ENCODE measurements at places on chromosomes 3 and 15. TPM values are rescaled to one million over a fixed set of nuclear protein-coding genes. Genes with fewer than 3 reads are reported as not detected.

Gene PPP1R14D
- total RNA-seq: not detected

Gene SLC9A9
- 0.84 TPM for total RNA-seq

Gene CPNE4
- not detected for total RNA-seq

Gene GOLGA6L6
- total RNA-seq: not detected

DNA sequence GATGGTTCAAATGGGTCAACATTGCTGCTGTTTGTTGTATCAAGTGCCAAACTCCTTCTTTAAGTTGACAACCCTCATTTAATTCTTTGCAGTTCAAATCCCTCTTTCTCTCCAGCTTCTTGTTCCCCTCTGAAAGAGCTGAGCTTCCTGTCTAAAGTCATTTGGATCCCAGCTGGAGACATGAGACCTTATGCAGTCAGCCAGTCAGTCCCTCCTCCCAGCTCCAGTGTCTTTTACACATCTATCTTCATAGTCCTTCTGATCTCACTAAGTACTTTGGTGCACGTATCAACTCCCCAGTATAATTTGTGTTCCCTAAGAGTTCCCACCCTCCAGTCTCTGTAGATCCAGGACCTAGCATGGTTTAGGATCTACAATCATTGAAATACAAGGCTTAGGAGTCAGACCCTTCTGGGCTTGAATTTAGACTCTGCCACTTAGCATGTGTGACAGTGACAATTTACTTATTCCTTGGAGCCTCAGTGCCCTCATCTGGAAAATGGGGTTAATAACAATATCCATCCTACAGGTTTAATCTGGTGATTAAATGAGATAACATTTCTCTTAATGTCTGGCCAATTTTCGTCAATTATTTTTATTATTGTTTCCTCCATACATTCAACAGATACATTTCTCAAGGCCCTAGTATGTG lies 102.8 kb upstream of the SEMA6D start:
- DNase-seq: no peak

DNA sequence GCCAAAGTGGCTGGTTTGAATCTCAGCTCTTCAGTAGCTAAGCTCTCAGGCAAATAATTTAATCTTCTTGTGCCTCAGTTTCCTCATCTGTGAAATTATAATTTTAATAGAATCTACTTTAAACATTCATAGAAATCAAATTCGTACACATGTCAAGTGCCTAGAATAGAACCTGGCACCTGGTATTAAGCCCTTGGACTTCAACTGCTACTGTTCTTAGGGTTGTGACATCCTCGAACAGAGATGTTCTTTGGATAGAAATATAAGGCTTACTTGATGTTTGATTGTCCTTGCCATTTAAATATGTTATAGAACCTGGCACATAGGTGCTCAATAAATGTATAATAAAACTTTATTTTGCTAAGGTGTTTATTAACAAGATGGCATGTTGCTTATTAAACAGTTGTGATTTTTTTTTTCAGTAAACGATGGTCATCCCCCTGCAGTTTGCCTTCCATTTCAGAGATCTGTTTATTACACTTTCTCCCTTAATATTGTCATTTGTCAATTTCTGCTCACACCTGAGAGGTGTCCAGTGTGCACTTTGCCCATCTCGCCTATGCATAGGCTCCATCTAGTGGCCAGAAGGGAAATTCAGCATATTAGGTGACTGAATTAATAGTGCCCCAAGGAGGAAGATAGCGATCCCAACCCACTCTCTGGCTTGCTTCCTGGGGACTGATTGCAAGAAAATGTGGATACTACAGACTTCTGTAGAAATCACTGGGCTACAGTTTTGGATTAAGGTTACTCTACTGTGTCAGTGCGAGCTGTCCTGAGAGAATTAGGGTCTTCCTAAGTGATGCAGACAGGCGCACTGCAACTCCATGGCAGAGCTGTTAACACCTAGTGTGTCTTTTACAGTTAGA lies 10.7 kb downstream of the IGF1R start:
- DNase-seq: peak; percentile 54

DNA sequence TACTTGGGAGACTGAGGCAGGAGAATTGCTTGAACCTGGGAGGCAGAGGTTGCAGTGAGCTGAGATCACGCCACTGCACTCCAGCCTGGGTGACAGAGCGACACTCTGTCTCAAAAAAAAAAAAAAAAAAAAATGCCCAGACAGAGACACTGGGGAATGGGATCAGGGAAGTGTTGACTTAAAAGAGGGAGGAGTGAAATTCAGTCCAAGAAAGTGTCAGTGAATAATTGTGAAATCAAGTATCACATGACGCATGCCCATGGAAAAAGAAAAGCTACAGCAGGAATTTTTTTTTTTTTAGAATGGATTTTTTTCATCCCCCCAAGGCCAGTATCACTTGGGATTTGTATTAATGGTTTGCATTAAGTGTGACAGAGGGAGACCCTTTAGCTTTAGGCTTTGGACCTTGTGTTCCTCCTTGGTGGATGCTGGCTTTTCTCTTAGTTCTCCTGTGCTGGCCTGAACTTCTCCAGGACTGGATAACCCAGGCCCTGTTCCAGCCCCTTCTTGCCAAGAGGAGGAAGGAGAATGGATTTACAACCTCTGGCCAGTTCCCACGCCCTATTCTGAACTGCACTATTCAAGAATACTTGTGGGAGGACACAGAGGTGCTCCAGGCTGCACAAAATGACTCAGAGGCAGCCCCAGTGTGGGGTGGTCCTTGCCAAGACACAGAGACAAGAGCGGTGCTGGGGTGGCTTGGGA lies 36.7 kb upstream of the ZNF774 start:
- DNase-seq: peak; percentile 81

- DNase-seq: peak; percentile 62
These were observed 82.8 kb downstream of the PLXNA1 start for GRCh38 chr3:127065561-127066290.

DNA sequence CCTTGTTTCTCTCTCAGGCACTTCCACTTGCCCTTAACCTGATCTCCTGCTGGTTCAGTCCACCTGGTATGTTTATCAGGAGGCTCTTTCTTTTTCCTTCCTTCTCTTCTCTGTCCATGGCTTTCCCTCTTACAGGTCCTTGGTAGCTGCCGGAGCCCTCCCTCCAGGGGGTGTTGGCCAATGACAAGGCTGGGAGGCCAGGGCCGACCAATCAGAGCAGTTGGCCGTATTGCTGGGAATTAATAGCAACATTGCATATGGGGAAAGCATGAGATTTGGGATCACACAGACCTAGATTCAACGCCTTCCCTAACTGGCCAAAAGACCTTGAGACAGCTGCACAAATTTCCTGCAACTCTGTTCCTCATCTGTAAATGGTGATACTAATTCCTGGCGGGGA lies 62.4 kb downstream of the CEMIP start:
- no peak for DNase-seq

- DNase-seq: no peak
These were observed 164.4 kb downstream of the BBX start for GRCh38 chr3:107687056-107687581.

DNA sequence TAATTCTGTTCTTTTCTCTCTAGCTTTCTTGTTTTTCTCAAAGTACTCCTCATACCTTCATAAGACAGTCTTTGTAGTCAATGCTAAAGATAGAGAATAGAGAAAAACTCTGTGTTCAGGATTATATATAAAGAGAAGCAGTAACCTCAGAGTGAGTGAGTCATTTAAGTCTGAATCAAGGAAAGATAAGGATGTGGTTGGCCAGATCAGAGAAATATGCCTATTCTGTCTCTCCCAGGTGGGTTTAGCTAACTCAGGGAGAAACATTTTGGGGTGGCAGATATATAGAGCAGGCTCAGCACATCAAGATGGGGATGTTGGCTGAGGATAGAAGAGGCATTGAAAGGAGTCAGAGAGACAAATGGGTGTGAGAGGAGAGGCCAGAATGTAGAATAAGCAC lies 31.4 kb downstream of the GTF2E1 start:
- DNase-seq: peak; percentile 75

GRCh38 chr3:112379020-112379690 lies 46.2 kb downstream of the CD200 start:
- DNase-seq: peak; percentile 65

DNA sequence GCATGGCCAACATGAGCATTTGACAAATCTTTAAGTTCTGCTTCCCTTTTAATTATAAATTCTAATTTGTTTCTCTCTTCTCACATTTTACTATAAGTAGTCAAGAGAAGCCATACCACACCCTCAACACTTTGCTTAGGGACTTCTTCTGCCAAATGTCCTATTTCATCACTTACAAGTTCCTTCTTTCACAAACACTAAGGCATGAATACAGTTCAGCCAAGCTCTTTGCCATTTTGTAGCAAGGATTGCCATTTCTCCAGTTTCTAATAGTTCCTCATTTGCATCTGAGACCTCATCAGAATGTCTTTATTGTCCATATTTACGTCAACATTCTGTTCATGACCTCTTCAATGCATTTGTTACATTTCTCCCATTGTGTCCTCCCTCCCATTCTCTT lies 29.4 kb downstream of the SLC22A14 start:
- no peak for DNase-seq

- peak; percentile 62 for DNase-seq
These were observed 90.1 kb upstream of the BHLHE40 start for GRCh38 chr3:4888913-4889846.

DNA sequence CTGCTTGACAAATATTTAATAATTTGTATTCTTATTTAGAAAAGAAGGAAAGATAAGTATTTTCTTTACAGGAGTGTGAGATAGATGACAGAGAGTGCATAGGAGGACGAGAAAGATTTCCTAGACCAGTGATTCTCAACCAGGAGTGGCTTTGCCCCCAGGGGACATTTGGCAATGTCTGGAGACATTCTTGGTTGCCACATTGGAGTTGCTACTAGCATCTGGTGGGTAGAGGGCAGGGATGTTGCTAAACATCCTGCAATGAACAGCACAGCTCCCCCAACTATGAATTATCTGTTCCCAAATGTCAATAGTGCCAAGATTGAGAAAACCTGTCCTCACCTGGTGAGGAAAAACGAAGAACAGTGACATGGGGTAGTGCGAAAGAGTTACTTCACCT lies 30.8 kb upstream of the MINAR1 start:
- peak; percentile 7 for DNase-seq

DNA sequence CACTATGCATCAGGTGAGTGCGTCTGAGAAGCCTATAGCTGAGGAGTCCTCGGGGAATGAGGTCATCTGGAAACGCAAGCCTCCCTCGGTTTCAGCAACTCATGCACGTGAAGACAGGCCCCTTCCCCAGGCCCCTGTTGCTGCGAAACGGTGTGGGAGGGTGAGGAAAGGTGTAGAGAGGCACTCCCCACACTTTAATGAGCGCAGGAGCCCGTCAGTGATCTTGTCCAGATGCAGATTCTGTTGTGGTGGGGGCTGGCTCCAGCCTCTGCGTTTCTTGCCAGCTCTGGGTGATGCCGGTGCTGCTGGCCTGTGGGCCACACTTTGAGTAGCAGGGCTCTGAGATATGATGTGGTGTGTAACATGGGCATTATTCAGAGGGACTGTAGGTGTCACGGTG lies 38.6 kb upstream of the LACTB start:
- DNase-seq: no peak

DNA sequence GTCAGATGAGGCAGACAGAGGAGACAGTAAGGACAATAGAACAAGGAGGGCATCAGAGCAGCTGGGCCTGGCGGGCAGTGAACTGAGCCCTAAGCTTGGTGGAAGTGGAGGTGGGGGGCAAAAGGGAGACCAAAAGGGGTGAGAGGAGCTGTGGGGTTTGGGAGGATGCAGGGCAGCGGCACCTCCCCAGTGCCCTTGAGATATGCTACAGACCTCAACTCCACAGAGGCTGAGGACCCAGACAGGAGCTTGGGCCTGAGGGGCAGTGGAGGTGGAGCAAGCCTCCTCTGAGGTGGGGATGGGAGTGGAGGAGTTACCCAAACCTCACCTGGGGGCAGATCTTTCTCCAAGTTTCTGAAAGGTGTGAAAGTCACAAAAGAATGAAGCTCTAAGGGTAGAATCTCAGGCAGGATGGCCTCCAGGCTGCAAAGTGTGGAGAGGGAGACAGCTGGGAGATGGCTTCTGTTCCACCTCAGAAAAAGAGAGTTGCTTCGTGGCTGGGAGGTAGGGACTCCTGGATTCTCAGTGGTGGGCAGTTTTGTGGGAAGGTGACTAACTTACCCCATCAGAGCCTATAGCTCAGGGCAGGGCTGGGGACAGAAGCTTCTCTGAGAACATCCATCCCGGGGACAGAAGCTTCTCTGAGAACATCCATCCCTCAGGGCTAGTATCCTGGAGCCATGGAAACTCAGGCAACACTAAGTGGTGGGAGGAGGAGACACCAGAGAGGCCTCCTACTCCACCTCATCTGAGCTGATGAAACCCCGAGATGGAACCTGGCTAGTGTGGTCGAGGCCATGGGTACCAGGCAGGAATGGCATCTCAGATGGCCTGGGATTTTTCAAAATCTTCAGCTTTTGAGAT lies 2.3 kb upstream of the CLK3 start:
- DNase-seq: no peak

DNA sequence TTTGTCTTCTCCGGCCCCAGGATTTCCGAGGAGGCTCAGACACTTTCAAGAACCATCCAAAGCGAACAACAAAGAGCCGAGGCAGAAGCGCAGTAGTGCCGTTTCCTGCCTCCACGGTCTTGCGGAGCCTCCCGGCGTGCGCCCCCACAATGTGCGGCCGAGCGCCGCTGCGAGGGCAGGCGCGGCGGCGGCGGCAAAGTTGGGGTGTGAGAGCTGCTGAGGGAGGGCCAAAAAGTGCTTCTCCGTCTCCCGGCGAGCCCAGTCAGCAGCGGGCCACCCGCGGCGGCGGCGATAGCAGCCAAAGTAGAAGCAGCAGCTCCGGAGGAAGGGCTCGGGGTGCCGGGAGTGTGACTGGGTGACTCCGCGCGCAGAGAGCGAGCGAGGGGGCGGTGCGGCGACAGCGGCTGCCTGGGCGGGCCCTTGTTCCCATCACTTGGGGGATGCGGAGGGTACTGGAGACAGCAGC lies 749.1 kb downstream of the ROBO1 start:
- DNase-seq: peak; percentile 74

DNA sequence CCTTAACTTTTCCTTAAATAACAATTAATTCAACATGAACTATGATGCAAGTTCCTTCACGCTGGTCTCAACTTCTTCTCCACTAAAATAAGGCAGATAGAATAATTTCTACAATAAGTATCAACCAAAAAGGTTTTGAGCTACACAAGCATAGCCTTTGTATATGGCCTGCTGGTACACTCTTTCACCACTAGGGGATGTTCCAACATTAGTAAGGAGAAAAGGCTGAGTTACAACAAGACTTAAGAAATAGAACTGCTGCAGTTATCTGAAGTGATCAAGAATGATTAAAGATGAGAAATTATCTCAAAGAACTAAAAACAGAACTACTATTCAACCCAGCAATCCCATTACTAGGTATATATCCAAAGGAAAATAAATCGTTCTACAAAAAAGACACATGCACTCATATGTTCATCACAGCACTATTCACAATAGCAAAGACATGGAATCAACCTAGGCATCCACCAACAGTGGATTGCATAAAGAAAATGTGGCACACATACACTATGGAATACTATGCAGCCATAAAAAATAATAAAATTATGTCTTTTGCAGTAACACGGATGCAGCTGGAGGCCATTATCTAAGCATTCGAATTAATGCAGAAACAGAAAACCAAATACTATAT lies 14.4 kb downstream of the ATP13A3 start:
- DNase-seq: peak; percentile 76

DNA sequence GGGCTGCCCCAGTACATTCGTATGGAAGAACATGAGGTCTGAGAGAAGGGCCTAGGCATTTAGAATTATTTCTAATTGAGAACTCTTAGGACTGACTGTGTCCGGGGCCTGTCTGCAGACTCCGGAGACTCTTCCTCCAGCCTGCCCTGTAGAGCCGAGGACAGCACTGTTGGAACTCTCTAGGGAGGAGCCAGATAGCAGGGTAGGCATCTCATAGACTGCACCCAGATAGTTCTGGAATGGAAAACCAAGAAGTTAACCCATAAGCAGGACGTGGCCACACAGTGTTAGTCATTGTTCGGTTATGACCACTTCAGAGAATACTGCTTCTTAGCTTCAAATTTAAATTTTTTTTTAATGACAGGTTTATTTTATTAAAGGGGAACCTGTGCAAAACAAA lies 59.5 kb downstream of the SNRK start:
- DNase-seq: peak; percentile 9

All from RPMI7951 (cell line).